ENCODE measurements at places on chromosomes 3 and 15. TPM values are rescaled to one million over a fixed set of nuclear protein-coding genes. Genes with fewer than 3 reads are reported as not detected.
A peak's percentile ranks its signal among the peaks of the same experiment; 100 is the strongest.

- peak; percentile 83 for DNase-seq
These were observed at the start of gene ATP11B for GRCh38 chr3:182792901-182793662. Gene ATP11B, plus strand, starts transcription at chr3:182793504. Its CDS starts 256 bp downstream, at chr3:182793760.

DNA sequence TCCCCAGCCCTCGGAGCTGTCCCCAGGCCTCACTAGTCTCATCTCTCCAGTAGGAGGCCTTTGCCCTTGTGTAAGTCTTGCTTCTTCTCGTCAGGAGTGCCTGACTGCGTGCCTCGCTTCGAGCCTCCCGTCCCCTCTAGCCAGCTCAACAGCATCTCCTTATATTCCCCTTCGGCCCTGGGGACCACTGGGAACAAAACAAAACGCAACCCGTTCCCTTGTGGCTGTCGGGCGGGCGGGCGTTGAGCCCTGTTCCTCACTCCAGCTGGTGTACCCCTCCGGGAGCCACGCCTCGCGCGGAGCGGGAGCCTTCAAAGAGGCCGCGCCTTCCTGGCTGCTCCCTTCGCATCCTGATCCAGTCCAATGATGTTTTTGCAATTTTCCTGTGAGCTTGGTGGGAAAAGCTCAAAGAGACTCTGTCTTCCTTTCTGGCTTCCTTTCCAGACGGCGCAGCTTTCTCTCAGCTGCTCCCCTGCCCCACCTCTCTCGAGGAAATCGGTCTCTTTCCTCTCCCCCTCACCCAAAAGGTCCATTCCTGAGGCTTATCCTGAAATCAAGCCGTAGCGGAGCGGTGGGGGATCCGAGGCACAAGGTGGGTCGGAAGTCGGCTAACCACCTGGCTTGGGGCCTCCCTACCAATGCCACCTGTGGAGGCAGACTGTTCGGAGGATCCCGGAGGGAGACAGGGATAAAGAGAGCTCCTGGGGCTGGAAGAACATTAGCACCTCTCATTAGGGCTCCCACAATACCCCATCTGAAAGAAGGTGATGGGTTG is 33.4 kb upstream of the SRP14 start:
- no peak for DNase-seq

DNA sequence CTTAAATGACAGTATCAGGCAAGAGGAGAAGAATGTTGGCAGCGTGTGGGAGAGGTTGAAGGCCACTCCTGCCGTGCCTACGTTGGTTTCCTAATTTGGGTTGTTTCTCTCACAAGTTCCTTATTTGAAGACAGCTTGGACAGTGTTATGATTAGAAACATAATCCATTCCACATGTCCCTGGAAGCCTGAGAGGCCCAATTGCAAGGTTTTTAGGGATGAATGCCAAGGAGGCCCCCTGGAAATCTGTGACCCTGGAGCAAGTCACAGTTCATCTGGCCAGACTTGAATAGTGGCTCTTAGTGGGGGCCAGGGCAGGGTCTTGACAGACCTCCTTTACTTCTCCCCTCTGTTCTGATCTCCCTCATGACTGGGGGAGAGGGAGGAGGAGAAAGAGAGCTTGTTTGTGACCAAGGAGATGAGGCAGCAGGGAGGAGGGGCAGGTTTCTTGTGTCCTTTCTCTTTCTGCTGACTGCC is 584.4 kb upstream of the TBL1XR1 start:
- peak; percentile 74 for DNase-seq

DNA sequence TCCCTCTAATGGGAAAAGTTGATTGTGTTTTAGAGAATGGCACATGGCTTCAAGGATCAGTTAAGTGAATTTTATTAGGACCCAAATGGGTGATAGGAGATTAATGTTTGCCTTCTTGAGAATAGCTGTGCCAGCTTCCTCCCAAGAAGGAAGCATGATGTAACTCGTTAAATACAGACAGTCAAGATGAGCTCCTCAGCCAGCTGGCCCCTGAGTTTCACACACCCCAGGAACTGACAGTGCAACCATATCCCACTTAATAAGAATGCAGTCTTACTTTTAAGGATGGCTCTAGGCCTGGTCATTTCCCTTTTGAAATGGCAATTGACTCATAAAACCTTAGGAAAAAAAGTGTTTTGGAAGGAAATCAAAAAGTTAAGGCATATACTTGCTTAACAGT is 472.8 kb upstream of the KCNMB2 start:
- DNase-seq: no peak

- DNase-seq: no peak
These were observed 390.7 kb downstream of the EFHB start for GRCh38 chr3:19543212-19543841.

Gene CPLX3
- total RNA-seq: not detected

Gene PLA2G4D
- not detected for total RNA-seq
